HepG2 (cell line): ENCODE measurements at places on chromosomes 7 and 10.
A peak's percentile ranks its signal among the peaks of the same experiment; 100 is the strongest.

DNA sequence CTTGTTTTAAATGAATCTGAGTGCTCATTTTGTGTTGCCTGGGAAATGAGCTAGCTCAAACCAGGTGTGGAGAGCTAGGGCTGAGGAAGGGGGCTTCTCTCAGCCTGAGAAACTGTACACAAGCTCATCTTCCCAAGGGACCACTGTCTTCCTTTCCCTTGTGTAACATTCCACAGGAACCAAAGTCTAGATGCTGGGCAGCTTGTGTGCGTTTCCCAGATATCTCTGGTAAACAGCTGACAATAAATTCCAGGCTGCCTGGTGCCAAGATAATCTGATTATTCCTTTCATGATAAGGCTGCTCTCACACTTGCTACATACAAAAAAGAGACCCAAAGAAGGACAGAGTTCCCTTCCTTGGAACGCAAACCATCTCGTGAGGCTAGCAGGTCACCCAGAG lies 33.1 kb upstream of the MKLN1 start:
- peak; percentile 7 for DNase-seq

DNA sequence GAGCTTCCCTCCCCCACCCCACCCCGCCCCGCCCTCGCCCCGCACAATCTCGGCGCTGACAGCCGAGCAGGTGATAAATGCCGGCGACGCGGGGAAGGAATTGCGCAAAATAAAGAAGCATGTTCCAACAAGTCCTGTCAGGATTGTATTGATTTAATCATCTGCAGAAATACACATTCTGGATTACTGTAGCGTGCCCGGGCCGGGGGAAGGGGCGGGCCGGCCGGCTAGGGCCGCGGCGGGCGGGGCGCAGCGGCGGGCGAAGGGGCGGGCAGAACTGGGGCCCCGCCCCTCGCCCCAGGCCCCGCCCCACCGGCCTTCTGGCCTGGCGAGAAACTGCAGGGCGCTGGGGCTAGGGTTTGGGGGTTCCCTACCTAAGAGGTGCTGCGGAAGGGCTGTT lies 88.9 kb upstream of the PAX2 start:
- DNase-seq: no peak

DNA sequence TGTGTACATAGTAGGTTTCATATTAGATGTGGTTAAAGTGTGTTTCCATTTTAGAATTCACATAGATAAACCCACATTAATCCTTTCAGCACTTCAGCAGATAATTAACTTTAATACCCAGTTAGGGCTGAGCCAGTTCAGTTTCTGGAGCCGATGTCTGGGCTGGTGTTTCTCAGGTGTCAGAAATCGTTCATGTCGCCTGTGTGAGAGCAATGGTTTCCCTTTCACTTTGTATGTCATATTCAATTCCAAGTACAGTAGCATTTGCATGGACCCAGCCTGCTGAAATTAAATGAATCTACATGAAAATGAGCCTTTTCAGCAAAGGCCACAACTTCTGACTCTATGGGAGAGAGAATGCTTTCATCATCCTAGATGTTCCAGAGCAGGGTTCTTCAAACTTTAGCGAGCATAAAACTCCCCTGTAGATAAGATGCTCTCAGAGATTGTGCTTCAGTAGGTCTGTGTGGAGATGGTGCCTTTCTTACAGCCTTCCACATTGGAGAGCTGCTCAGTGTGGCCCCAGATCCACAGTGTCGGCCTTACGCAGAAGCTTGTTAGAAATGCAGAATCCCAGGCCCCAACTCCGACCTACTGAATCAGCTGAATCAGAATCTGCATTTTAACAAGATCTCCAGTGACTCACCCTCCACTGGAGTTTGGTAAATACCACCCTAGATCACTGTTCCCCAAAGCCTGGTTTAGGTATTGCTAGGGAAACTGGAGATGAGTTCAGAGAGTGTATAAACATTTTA lies 19.6 kb downstream of the WIPF3 start:
- no peak for DNase-seq

- DNase-seq: peak; percentile 12
Measured at GRCh38 chr10:63707254-63707910, 186.2 kb downstream of the REEP3 start.

GRCh38 chr7:1893036-1893435 lies 223.0 kb downstream of the ELFN1 start:
- no peak for DNase-seq

DNA sequence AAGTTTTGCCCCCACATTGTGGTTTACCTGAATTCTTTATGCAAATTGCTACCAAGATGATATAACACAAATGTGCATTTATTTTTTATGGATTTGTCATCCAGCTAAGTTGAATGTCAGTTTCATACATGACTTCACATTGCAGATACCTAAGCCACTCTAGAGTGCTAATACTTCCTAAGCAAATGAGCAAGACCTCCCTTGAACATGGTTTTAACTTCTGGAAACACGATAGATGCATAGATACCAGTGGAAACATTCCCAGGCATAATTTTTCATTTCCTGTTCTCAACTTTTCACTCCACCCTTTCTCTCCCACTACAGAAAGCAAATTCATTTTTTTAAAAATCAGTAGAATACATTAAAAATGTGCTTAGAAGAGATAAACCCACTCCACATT lies 20.3 kb downstream of the GOT1 start:
- no peak for DNase-seq

GRCh38 chr7:124152859-124153692 lies 120.2 kb upstream of the TMEM229A start:
- DNase-seq: peak; percentile 27

GRCh38 chr7:84633-85020 lies 107.7 kb upstream of the FAM20C start:
- DNase-seq: no peak

GRCh38 chr7:6271694-6272440 lies 557 bp downstream of the CYTH3 start:
- DNase-seq: no peak

DNA sequence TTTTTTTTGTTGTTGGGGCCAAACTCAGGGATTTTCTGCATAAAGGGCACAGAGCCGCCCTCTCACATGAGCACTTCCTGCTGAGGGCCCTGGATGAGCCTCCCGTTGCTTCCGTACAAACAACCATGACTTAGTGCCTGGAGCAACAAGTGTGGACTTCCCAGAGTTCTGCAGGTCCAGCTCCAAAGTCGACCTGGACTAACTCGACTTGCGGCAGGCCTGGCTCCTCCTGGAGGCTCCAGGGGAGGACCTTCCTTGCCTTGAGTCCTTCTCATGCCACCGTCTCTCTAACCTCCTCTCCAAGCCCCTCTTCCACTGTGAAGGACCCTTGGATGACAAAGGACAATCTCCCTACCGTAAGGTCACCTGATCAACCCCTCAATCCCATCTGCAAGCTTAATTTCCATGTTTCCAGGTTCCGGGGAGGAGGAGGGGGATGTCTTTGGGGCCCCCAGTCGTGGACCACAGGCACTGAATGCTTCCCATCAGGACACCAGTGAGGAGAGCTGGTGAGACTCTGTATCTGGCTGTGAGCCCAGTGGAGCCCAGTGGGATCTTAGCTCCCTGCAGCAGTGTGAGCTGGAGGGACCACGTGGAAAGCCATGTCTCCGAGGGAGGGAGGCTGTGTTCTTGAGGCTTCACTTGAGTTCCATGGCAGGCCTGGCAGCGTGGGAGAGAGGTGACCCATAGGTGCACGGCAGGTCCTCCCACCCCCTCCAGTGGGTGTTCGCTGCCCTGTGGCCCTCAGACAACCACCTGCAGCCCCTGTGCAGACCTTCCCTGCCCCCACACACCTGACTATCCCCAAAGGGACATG lies 199.5 kb upstream of the PPP2R2D start:
- DNase-seq: no peak

GRCh38 chr7:13307040-13307439 lies 619.6 kb downstream of the ARL4A start:
- no peak for DNase-seq

GRCh38 chr10:45253183-45253914 lies 62.1 kb downstream of the OR13A1 start:
- no peak for DNase-seq

- no peak for DNase-seq
Measured at GRCh38 chr7:99881370-99881769, 4.5 kb upstream of the OR2AE1 start.

DNA sequence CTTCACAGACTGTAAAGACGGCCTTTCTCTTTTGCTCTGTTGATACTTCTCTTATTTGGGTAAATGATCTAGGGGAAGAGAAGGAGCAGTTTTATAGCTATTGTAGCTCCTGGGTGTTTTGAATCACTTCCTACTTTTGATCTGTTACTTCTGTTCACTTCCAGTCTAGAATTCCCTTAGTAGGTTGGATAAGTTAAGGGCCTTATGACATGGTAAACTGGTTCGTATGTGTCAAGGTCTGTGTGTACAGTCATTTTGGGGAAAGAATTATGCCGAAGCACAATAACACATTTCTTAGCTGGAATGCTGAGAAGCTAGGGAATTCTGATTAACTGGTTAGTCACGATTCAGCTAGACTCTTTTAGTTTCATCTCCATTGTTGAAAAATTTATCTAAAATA lies 8.1 kb downstream of the DENND10 start:
- DNase-seq: no peak

- DNase-seq: no peak
Measured at GRCh38 chr10:88545359-88545758, 37.8 kb downstream of the RNLS start.

DNA sequence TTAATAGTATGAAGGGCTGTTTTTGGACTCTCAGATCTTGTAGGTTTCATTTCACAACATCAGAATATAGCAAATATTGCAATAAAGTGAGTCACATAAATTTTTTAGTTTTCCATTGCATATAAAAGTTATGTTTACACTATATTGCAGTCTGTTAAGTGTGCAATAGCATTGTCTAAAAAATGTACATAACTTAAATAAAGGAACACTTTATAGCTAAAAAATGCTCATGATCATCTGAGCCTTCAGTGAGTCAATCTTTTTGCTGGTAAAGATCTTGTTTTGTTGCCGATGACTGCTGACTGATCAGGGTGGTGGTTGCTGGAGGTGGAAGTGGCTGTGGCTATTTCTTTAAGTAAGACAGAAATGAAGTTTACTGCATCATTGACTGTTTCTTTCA lies 42.0 kb downstream of the ABCA13 start:
- DNase-seq: no peak

DNA sequence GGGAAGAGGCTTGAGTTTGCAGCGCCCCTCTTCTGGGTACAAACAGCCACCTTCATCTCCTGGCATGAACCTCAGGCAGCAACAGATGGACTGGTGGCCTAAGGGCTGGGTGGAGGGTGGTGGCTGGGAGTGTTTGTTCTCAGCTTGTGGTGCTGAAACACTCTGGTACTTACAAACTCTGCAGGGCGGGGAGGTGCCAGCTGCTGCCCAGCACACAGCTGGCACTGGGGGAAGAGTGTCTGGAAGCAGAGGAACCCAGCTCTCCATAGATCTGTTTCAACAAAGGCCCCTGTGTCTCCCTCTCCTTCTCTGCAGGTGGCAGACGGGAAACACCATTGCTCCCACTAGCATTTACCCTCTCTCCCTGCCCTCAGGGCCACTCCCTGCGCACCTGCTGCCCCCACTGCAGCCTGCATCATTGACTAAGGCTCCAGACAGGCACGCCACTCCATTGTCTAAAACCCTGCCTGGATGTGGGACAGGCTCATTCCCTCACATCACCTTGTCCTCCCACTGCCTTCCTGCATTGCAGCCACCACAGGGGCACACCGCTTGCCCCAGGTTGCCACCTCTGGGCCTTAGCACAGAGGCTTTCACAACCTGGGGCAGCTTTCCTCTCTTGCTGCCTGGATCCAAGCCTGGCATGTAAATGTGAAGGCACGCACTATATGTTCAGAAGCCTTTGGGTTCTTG lies 6.5 kb downstream of the ARHGAP22 start:
- no peak for DNase-seq
